ENCODE measurements at places on chromosomes 3 and 15.

GRCh38 chr3:120170223-120170622 is 76.0 kb upstream of the GSK3B start:
- no peak for DNase-seq

DNA sequence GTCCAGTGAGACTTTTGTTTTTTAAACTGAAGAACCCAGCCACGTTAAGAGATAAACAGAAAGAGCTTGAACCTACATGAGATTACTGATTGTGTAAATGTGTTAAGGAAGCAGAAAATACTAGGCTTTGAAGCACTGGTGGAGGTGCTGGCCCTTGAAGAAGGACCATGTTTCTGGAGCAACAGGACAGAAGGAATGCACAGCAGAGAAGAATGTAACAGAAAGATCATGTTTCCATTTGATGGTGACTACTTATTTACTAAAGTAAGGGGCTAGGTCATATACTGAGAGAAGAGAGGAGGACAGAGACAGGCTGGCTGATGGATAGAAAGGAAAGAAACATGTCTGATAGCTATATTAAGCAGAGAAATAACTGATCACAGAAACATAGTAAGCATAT is 88.8 kb downstream of the CLASP2 start:
- DNase-seq = no peak

DNA sequence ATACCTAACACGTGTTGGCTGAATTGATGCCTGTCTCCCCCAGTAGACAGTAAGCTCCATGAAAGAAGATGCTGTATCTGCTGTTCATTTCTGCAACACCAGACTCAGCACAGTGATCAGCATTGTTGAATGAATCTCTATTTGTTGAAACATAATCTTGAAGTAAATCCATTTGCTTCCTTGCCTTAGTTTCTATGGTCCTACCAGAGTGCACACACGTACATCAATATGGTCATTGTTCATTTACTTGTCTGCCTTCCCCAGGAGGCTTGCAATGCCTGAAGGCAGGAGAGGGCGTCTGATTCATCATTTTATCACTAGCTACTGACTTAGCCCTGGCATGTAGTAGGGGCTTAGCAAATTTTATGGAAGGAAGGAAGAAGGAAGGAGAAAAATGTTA is 19.2 kb downstream of the RBP2 start:
- no peak for DNase-seq

DNA sequence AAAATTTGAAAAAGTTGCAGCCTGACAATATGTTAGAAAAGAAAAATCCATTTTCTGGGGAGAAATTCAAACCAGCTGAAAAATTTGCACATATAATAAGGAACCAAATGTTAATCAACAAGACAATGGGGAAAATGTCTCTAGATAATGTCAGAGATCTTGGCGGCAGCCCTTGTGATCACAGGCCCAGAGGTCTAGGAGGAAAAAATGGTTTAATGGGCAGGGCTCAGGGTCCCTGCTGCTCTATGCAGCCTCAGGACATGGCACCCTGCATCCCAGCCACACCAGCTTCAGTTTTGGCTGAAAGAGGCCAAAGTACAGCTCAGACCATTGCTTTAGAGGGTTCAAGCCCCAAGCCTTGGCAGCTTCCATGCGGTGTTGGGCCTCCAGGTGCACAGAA is 701.9 kb downstream of the IGSF11 start:
- DNase-seq = no peak

DNA sequence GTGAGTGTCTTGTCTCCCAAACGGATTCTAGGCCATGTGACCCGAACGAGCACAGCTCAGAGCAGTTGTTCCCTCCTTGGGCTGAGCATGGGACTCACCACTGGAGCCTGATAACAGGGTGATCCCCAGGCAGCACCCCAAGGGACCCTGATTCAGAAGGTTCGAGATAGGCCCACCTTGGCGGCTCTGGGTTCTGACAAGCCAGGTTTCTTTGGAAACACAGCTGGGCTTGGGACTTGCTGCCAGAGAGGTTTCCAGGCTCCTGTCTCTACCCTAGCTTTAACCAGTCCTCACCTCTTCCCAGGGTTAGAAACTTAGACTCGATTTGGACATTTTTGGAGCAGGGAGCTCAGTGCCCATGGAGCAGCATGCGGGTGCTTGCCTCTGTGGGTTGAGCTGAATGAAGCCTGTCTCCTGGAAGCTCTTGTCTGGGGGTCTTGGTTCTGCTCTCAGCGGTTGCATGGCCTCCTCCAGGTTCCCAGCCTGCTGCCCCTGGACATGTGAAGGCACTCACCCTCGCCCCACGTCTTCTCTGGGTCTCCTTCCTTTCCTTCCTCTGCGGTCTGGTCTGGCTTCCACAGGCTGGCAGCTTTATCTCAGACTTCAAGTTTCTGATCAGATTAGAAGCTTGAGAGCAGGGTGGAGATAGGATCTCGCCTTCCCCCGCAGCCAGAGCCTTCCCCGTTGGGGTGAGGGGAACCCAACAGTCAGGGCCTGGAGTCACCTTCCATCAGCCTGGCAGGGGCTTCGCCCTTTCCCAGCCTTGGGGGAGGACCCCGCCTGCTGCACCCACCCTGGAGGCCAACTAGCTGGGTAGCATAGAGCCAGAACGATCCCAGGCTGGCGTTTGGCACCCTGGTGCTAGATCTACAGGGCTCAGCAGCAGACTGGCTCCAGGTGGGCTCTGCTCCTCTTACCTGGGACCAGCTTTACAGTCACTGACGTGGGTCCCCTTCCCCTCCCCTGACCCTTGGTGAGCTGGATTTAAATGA is 21.0 kb downstream of the PAQR5 start:
- DNase-seq = no peak

DNA sequence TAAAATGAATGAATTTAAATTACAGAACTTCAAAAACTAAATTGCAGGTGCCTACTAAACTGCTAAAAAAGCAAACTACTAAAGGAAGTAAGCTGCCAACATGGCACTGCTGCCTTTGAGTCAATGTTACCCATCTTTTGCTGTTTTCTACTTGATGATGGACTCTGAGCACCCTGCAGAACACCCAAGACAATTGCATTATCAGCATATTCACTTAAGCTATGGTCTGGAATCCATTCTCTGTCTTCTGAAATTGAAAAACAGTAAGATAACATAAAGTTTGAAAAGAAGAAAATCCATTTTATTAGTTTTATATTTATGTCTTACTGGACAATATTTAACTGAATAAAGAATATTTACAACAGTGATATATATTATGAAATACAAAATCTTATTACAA is 91.4 kb downstream of the ZBBX start:
- no peak for DNase-seq

GRCh38 chr3:38474928-38475605 is 21.1 kb upstream of the EXOG start:
- no peak for DNase-seq

GRCh38 chr3:184986366-184986889 is 166.4 kb downstream of the C3orf70 start:
- no peak for DNase-seq

GRCh38 chr15:51161491-51162220 is 67.0 kb upstream of the TNFAIP8L3 start:
- DNase-seq = no peak

- DNase-seq = no peak
Measured at GRCh38 chr15:51505251-51505650, 117.3 kb downstream of the DMXL2 start.

DNA sequence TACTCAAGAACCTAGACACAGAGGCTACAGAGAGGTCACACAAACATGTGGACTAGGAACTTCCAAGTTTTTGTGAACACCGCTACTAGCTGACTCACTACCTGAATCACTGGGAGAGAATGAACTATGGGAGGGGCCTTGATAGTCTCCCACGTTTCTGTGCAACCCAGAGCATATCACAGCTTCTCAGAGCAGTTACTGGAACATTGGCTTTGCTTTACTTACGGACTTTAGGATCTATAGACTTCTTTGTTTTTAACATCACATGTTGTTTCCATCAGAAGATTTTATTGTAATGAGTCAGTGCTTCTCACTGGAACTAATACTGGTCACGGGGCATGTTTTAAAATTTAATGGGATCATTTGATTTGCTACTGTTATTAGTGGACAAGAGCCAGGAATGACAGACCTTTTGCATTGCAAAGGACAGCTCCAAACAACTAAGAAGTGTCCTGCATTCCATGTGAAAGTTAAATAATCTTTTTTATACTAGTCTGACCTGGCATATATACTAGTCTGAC is 35.6 kb downstream of the RTP4 start:
- no peak for DNase-seq

- no peak for DNase-seq
Measured at GRCh38 chr3:11435440-11436165, 163.4 kb downstream of the ATG7 start.

DNA sequence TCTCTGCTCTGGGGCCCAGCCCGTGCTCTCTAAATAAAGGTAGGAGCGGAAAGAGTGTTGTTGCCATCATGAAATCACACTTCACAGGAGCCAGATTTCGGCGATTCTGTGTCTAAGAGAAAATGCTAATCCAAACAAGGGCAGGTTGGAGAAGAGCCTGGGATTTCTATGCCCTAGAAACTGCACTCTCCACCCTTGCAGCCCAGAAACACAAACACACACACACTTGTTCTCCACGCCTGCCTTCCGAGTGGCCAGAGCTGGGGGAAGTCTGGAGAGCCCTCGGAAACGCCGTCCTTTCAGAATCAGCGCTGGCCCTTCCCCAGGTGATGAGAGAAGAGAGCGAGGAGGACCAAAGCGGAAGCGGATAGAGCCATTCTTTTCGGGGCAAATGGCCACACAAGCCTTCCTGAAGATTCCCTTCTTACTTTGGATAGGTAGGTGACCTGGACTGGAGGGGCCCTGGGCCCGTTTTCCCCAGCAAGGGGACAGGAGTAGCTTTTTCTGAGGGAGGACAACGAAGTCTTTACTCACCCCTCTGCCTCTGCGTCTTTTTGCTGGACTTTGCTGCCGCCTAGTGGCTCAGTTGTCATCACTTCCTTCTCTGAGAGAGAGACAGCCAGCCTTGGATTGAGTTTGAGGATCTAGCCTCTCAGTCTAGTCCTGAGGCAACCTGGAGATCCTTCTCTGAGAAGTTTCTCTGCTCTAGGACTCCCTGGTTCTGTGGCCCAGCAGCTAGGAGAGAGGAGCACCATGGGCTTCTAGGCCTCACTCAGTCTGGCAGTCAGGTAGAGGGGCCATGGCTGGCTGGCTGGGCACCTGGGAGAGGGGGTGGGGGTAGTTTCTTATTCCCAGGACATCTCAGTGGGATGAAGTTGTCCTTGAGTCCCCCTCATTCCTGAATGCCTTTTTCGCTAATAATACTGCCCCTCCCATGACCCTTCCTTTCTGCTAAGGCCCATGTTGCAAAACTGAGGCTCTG is 37.7 kb downstream of the SENP8 start:
- peak; percentile 50 for DNase-seq

DNA sequence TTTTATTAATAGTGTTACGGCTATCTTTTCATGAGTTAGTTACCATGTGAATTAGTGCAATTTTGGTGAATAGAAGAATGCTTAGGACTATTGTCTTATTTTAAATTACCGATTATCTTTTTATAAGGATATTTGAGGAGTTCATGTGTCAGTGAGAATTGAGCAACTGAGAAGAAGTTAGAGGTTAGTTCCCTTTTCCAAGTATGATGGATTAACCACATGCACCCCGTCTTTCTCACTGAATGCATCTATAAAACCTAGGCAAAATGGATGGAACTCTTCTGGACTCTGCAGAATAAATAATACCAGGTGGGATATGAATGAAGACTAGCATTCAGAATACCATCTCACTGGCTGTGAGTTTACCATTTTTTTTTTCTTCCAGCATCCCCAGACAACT is 74.3 kb downstream of the TCF12 start:
- DNase-seq = no peak

DNA sequence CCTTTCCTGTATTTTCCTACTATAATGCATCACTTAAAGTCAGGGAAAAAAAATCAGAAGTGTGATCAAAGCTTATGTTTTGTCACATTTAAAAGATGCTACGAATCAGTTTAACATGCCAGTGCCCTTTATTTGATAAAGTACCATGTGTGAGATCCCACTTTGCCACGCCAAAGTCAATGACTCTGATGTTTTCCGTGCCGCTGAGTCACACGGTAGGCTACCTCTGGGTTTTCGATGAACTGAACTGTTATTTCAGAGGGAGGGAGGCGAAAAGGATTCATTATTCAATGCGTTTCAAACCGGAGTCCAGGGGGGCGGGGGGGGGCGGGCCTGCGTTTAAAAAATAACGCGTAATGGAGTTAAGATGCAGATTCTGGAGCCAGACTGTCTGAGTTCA is 203.0 kb downstream of the ABHD5 start:
- no peak for DNase-seq

- DNase-seq = no peak
Measured at GRCh38 chr3:23747841-23748240, 57.9 kb upstream of the UBE2E1 start.

- DNase-seq = no peak
Measured at GRCh38 chr3:109081746-109082510, 36.0 kb downstream of the MORC1 start.

DNA sequence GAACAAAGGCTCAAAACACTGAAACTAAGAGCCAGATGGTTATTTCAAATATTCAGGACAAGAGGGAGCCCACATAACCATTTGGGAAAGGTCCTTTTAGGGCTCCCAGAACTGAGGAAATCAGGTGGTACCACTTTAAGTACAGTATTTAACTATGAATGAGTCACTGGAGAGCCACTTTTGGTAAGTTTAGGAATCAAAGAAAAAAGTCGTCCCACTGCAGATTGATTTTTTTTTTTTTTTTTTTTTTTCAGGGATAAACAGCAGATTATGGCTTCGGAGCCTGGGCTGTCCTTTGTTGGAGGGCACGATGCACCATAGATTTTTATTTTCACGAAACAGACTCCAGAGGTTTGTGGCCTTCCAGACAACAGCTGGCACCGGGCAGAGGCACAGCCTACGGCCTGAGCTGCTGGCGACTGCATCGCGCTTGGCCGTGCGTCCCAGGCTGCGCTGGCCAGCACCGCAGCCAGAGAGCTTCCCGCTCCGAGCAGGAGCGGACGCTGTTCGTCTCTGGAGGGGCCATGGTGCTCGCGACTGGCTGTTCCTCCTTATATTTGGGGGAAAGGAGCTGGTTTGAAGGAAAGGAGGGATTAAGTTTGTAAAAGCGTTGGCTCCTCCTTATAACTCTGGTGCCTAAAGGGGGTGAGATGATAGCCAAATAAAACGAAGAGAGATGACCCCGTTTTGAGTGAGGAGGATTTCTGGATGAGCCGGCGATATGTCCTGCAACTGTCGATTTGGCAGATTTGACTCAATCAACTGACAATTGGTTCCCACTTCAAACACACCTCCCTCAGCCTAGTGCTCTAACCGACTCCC is 152.9 kb upstream of the GOLIM4 start:
- DNase-seq = peak; percentile 7

DNA sequence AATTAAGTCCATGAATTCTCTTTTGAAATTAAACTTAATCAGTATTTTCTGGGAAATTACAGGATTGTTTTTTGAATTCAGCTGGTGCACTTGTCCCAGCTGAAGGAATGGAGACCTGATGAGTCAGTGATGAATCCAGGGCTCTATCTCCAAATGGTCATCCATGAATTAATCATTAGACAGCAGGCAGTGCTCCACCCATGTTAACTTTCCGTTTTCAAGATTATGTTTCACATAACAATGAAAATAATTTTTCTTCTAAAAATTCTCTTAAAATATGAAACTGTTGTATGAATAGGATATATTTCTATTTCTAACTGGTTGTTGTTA is 13.9 kb upstream of the PAQR9 start:
- no peak for DNase-seq

GRCh38 chr3:119562307-119562961 is 3.0 kb upstream of the CD80 start:
- DNase-seq = no peak

GRCh38 chr3:189122526-189123205 is 49.1 kb upstream of the TPRG1 start:
- DNase-seq = no peak

Data from amygdala (tissue), 56 donors.